ENCODE measurements at places on chromosomes 4 and X.

DNA sequence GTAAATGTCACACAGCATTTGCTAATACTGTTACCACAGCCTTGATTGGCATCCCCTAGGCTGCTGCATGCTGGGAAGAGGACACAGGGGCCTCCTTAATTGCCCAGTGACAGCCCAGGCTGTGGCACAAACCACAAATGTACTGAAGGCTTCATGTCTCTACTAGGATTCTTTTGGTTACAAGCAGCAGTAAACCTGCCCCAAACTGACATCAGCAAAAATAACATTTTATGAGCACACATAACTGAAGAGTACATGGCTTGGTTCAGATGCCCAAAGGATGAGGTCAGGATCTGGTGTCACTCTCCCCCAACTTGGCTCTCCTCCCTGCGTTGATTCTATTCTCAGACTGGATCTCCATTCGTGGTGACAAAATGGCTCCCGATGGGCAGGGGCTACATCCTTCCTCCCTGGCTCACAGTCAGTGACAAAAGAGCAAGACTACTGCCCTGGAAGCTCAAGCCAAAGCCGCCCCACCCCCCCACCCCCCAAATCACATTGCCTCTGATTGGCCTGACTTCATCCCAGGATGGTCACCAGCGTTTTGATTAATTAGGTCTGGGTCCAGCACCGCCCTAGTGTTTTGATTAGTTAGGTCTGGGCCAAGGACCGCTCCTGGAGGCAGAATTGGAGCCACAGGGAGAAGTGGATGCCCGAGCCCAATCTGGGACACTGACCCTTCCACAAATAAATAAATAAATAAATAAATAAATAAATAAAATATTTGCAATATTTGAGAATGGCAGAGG is 180.5 kb upstream of the RBPJ start:
- no peak for DNase-seq

GRCh38 chr4:102705391-102705935 is 55.3 kb downstream of the MANBA start:
- DNase-seq: no peak

GRCh38 chr4:32037399-32037798 is 1317.2 kb downstream of the PCDH7 start:
- DNase-seq: no peak

- no peak for DNase-seq
These were observed 65.6 kb upstream of the BLTP1 start for GRCh38 chr4:122086338-122087065.

- peak; percentile 13 for DNase-seq
These were observed 273.0 kb downstream of the ARHGAP24 start for GRCh38 chr4:85747882-85748491.
